ENCODE measurements at places on chromosomes 4 and X.

DNA sequence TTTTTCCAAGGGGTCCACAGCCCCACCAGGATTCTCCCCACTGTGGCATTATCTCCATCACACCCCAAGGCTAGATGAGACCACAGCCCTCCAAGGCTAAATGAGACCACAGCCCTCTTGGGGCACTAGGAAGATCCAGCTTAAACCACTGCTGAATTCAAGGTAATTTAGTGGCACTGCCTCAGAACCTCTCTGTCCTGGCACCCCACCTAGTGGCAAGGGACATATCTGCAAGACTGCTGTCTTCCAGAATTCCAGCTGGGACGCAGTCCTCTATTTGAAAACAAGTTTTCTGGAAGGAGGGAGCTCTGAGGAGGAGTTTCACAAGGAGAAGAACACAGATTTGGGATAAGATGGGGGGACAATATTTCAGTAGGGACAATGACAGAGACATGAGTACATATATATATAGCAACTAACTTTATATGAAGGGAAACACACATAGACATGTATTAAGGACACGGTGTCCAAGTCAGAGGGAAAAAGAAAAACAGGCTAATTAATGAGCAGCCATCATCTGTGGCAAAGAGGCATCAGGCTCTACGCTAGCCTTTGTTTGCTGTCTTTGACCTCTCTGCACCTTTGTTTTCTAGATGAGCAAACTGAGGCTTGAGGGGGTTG is 9.3 kb downstream of the CETN2 start:
- DNase-seq = no peak

DNA sequence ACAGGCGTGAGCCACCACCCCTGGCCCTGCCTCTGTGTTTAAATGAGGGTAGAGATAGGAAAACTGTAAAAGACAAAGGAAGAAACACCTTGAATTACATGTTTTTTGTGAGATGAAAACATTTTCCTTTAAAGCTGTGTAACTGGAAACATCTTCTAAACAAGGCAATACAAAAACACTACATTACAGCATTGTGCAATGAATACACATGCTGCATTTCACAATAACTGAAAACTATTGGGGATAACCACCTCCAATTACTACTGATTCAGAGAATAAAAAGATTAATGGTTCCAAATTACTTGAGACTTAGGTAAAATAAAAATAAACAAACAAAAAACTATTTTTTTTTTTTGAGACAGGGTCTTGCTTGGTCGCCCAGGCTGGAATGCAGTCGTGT is 7.6 kb upstream of the OGT start:
- no peak for DNase-seq

DNA sequence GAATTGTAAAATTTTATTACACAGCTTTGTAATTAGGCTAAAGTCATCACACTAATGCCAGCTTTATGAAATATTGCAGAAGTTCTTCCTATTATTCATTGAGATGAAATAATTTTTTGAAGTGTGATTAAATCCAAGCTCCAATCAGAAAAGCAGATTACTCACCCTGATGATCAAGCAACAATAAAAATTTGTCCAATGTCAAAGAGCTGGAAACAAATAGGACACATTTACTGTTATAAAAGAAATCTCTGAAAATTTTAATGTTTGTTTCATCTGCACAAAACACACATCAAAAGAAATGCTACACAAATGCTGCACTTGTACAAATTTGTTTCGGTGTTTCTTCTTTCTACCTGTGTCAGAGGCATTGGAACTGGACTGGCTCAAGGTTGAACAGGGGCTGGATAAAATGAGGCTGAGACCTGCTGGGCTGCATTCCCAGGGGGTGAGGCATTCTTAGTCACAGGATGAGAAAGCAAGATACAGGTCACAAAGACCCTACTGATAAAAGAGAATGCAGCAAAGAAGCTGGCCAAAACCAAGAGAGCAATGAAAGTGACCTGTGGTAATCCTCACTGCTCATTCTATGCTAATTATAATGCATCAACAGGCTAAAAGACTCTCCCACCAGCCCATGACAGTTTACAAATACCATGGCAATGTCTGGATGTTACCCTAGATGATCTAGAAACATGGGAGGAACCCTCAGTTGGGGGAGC is 78.3 kb downstream of the GASK1B start:
- no peak for DNase-seq

DNA sequence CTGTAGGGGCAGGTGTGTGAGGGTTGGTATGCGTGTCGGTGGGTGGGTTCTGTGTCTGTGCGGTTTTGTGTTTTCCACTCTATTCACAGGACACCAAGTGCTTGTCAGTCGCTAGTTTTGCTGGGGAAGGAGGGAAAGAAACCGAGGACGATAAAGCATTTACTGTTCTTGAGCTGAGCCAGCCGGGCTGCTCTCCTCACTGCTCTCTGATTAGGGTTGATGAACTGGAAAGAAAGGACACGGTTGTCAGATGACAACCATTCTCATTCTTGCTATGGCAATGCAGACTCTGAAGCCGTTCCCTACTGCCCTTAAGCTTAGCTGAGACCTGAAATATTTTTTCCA is 832 bp downstream of the EGFL6 start:
- DNase-seq = no peak

GRCh38 chrX:13464599-13465275 is 104.7 kb upstream of the EGFL6 start:
- no peak for DNase-seq
